ENCODE measurements at places on chromosomes 13 and 19. TPM values are rescaled to one million over a fixed set of nuclear protein-coding genes. Genes with fewer than 3 reads are reported as not detected.
A peak's percentile ranks its signal among the peaks of the same experiment; 100 is the strongest.

Gene ZNF772
- total RNA-seq = 14.9 TPM

Gene PSG3
- not detected for total RNA-seq

Gene KLK3
- total RNA-seq = not detected

Gene DZIP1
- 3.9 TPM for total RNA-seq

Gene ERICH6B
- not detected for total RNA-seq

Gene TSC22D1
- total RNA-seq = 159 TPM

Gene CACNG8
- total RNA-seq = 0.24 TPM

Gene CGB2
- not detected for total RNA-seq

Gene DENND1C
- total RNA-seq = 0.30 TPM

Gene SH2D3A
- total RNA-seq = not detected

Gene CYP4F2
- total RNA-seq = not detected

Gene CEACAM19
- total RNA-seq = 3.1 TPM

Gene NLRP11
- total RNA-seq = not detected

Gene LRRC8E
- total RNA-seq = 2.1 TPM

Gene CSNK1G2
- 35.8 TPM for total RNA-seq

Gene RETN
- not detected for total RNA-seq

Gene FUT2
- total RNA-seq = not detected

DNA sequence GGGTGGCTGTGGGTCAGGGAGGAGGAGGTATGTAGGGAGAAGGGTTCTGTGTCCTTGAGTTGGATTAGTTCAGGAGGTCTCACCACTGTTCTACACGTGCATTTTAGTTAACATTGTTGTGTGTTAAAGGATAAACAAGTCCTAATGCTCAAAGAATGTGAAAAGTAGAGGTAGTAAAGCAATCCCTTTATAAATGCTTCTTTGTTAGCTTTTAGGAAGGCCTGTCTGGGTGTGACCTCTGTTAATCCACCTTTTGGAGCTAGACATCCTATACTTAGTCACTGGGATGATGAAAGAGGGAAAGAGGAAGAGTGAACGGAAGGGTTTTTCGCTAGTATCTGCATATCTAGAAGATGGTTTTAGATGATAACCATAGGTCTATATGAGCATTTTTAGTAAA, 42.2 kb upstream of the FLT1 start:
- DNase-seq = no peak

DNA sequence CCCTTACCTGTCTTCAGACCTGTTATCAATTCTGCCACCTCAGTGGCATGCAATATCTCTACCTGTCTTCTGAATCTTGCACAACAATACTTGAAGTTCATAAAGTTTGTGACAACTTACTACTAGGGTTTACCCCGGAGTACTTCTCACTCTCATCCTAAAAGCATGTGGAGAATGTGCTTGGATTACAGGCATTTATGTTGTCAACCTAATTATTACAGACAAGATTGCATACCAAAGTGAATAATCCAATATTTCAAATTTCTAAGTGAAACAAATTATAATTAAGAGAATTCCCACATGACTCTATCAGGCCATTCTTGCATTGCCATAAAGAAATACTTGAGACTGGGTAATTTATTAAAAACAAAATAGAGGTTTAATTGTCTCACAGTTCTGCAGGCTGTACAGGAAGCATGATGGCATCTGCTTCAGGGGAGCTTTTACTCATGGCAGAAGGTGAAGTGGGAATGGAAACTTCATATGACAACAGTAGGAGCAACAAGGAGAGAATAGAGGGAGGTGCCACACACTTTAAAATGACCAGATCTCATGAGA, 661.0 kb upstream of the SPRY2 start:
- no peak for DNase-seq

DNA sequence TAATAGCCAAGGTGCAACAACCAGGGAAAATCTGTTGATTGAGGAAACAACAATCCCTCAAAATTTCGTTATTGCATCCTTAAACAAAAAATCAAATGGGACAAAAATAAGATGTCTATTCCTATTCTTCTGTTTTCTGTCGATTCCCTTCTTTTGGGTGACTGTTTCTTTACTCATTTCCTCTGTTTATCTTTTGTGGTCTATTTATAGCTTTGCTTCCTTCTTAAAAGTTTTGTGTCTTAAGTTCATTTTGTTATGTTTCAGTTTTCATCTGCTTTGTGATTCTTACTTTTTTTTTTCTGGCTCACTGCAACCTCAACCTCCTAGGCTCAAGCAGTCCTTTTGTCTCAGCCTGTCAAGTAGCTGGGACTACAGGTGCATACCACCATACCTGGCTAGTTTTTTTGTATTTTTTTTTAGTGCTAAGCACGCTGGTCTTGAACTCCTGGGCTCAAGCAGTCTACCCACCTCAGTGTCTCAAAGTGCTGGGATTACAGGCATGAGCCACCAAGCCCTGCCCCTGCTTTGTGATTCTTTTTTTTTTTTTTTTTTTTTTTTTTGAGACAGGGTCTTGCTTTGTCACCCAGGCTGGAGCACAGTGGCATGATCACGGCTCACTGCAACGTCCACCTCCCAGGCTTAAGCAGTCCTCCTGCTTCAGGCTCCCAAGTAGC, 10.4 kb downstream of the ZNF146 start:
- no peak for DNase-seq

GRCh38 chr13:42688821-42689220, 92.6 kb upstream of the FAM216B start:
- no peak for DNase-seq

GRCh38 chr13:49679246-49679645, 12.0 kb downstream of the EBPL start:
- no peak for DNase-seq

GRCh38 chr19:56821675-56822074, 18.9 kb downstream of the PEG3 start:
- no peak for DNase-seq

GRCh38 chr13:66553391-66553790, 676.7 kb downstream of the PCDH9 start:
- DNase-seq = no peak

DNA sequence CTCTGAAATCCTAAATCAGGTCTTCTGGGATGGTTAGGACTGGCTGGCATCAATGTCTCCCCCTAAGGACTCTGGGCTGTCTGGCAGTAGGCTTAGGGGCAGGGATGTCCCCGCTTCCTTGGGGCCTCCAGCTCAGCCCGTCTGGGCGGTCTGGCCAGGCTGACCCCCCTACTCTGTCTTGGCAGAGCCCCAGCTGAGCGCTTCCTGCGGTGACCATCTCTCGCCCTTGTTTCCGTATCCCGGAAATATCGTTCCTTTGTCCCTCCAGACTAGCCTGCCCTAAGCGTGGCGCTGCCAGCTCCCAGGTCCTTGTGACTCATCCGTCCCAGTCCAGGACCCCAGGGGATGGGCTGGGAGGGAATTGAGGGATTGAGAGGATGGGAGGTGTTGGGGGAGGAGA, 11.3 kb downstream of the GTPBP3 start:
- peak; percentile 74 for DNase-seq

GRCh38 chr19:3404324-3405260, 38.2 kb downstream of the NFIC start:
- DNase-seq = peak; percentile 93

GRCh38 chr13:42950181-42950580, 41.9 kb downstream of the EPSTI1 start:
- no peak for DNase-seq

DNA sequence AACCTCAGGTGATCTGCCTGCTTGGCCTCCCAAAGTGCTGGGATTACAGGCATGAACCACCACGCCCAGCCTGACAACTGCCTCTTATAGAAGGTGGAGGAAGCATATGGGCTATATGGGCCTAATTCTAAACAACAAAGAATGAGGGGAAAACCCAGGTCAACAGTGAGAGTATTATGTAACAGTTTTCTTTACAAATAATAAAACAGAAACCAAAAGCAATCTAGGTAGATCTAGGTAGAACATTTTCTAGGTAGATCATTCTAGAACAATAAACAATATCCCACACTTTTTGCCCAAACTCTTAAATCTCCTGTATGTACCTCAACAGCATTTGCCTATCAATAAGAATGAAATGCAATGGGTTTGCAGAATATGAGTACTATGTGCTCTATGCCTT, 267.4 kb downstream of the ABCC4 start:
- no peak for DNase-seq

GRCh38 chr19:18489627-18490184, 32.2 kb downstream of the ELL start:
- DNase-seq = no peak

- DNase-seq = no peak
Measured at GRCh38 chr19:45135176-45135885, 25.5 kb downstream of the NKPD1 start.

GRCh38 chr19:14072535-14073260, at the start of gene MISP3:
TSS of gene MISP3 (plus strand) at chr19:14072786. CDS start at chr19:14073310, 524 bp downstream.
- DNase-seq = no peak

DNA sequence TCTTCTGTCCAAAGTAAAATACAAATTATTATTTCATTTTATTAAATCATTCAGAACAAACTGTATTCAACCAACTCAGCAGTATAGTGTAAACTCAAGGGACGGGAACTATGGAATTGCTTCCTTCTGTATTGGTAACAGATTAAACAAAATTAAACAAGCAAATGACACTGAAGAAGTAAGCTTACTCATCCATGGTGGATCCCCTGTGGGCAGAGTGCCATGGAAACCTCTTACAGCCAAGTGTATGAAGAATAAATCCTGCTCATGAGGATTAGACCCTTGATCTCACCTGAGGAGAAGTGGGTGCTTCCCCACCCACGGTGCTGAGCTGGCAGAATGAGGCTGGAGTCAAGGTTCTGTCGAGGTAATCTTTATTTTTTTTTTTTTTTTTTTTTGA, 18.0 kb upstream of the RFXAP start:
- DNase-seq = no peak

GRCh38 chr13:97353927-97354675, 79.9 kb upstream of the RAP2A start:
- no peak for DNase-seq

DNA sequence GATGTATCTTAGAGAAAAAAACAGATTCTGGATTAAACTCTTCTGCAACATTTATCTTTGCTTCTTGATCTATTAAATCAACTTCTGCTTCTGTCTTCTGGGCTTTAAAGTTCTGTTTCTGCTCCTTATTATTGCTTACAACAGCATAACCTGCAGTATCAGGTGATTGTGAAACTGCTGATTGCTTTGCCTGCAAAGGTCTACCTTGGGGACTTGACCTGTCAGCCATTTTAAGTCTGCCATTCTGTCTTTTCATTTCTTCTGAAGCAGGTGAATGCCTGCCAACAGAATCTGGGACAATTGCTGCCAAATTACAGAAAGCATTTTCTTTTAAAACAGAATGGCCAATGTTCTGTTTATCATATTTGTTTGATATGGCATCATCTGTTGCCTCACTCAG, 31.1 kb downstream of the TEX30 start:
- no peak for DNase-seq

- peak; percentile 82 for DNase-seq
Measured at GRCh38 chr19:52200044-52200443, 10.2 kb downstream of the PPP2R1A start.

DNA sequence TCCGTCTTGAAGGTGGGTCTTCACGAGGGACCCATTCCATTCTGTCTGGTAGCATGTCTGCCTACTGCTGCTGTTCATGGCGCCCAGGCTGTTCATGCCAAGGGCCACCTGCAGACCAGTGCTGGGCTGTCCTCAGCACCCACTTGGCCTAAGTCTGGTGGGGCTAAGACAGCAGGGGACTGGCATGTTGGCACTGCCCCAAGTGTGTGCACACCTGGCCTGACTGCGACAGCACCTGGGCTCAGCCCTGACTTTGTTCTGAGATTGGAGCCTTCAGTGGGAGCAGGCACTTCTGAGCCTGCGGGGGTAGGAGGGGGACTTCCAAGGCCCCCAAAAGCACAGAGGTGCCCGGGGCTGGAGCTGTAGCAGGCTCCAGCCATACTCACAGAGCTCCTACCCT, 250.8 kb upstream of the EDNRB start:
- DNase-seq = no peak

- no peak for DNase-seq
Measured at GRCh38 chr19:2460245-2460644, 3.5 kb upstream of the LMNB2 start.

DNA sequence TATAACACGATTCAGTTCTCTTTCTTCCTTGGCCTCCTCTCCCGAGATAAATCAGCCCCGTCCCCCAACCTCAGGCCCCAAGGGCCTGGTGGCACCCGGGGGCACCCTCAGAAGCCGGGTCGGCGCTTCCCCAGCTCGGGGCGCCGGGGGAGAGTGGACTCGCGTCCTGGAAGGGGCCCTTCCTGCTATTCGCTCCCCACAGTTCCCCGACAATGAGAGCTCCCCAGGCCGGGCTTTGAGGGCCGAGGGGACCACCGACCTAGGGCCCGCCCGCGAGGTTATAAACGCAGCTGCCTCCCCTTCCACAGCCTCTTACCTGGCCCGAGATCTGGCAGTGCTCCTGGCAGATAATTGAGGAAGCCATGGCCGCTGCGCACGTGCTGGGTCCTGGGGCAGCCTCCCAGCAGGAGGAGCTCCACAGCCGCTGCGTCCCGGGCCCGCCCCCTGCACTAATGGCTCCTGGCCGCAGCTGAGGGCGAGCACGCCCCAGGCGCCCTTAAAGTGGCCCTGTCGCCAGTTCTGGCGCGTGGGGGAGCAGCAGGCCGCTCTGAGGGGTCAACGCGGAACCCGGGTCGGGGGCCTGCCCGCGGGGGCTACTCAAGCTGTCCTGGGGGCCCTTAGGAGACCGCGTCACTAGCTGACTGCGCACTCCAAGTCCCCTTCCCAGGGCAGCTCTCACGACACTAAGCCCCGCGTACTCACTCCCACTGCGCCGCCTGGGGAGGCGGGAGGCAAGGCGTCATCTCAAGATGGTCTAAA, at the start of gene SOHLH2:
Gene SOHLH2, minus strand, starts transcription at position 394 of the 759 bp plus-strand sequence. Its CDS starts 30 bp downstream, at position 364.
- no peak for DNase-seq

GRCh38 chr19:42634409-42635232, 39.9 kb upstream of the CEACAM8 start:
- DNase-seq = no peak

DNA sequence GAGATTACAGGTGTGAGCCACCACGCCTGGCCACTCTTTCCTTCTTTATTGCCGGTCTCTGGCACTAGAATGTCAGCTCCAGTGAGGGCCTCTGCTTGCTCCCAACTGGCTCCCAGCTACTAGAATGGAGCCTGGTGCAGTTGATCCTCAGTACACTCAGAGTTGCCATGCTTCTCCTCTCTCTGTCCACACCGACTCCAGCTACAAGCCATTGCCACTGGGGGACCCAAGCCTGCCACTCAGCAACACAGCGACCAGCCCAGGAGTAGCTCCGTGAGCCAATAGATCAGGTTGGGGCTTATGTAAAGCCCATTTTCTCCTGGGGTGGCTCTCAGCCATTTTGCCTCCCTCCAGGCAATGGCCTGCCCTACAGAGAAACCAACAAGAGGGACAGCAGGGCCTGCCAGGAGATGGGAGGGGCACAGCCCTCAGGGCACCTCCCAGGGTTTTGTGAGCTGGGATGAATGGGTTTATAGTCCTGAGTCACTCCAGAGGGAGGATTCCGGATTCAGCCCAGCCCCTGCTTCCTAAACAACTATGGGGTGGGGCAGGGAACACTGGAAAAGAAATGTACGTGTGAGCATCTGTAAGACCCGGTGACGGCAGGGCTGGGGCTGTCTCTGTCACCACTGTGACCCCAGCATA, 36.5 kb downstream of the OPA3 start:
- no peak for DNase-seq

- DNase-seq = no peak
Measured at GRCh38 chr13:49938921-49939320, 2.8 kb upstream of the SPRYD7 start.

Measured in right atrium auricular region (tissue), 2 donors.